ENCODE measurements at places on chromosomes 2 and 18.

GRCh38 chr18:25121442-25121841 is 230.5 kb downstream of the ZNF521 start:
- no peak for DNase-seq

DNA sequence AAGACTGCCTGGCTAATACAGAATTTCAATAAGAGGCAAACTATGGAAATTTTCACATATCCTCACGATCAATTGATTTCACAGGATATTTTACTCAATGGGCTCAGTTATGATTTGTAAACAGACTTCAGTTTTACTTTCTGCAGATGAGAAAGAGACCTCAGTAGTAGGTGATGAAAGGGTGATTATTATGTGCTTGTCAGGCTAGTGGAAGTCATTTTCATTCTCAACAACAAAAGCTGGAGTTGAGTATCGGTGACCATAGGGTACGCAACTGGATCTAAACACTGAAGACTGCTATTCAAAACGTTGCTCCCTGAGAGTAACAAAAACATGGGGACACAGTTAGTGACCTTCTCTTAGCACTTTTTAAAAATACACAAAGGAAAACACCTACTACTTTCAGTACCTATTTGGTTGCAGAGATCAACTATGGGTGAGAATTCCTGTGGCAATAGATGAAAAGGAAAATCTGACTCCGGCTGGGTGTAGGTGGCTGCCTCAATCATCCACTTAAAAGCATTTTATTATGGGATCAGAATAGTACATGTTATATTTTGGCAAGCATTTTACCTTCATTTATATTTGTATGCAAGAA is 126.2 kb upstream of the VRK2 start:
- no peak for DNase-seq

DNA sequence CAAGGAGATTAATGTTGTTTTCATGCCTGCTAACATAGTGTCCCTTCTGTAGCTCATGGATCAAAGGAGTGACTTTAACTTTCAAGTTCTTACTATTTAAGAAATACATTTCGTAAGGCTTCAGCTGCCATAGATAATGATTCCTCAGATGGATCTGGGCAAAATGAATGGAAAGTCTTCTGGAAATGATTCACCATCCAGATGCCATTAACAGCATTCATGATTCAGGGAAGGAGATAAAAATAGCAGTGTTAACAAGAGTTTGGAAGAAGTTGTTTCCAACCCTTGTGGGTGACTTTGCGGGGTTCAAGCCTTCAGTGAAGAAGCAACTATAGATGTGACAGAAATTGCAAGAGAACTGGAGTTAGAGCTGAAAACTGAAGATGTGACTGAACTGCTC is 17.0 kb downstream of the VRK2 start:
- DNase-seq: no peak

GRCh38 chr2:75415731-75416130 is 145.0 kb downstream of the EVA1A start:
- no peak for DNase-seq

GRCh38 chr18:2240311-2240705 is 331.0 kb downstream of the METTL4 start:
- DNase-seq: no peak

- no peak for DNase-seq
Measured at GRCh38 chr2:175792199-175792598, 209.9 kb downstream of the LNPK start.

- DNase-seq: no peak
Measured at GRCh38 chr18:45321520-45321919, 293.8 kb upstream of the SLC14A2 start.

GRCh38 chr2:236827997-236828396 is 257.7 kb upstream of the COPS8 start:
- DNase-seq: no peak

DNA sequence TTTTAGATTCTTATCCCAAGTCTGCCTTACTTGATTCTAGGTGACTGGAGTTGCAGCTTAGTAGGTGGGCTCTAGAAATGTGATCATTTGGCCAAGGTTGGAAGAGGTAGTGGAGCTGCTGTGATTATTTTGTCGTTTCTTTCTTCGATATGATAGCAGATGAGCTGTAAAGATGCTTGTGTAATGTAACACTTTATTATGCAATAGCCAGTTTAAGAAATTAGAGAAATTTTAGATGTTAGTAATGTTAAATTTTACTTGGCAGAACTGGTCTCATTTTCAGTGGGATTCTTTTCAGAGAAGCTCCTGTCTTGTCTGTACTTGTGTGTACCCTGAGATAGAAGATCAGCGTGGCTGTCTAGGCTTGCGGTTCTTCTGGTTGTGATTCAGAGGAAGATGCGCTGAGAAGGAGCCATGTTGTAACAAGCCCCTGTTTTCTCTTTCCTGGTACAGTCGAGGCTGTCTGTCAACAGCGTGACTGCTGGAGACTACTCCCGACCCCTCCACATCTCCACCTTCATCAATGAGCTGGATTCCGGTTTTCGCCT is 9.3 kb downstream of the TSN start:
- DNase-seq: no peak

GRCh38 chr2:174002679-174003078 is 37.5 kb upstream of the SP3 start:
- no peak for DNase-seq

- peak; percentile 61 for DNase-seq
Measured at GRCh38 chr2:32553829-32554432, 73.9 kb upstream of the TTC27 start.

GRCh38 chr2:53670331-53670730 is 97.3 kb upstream of the CHAC2 start:
- DNase-seq: no peak

GRCh38 chr18:8849696-8850095 is 144.3 kb downstream of the MTCL1 start:
- no peak for DNase-seq

DNA sequence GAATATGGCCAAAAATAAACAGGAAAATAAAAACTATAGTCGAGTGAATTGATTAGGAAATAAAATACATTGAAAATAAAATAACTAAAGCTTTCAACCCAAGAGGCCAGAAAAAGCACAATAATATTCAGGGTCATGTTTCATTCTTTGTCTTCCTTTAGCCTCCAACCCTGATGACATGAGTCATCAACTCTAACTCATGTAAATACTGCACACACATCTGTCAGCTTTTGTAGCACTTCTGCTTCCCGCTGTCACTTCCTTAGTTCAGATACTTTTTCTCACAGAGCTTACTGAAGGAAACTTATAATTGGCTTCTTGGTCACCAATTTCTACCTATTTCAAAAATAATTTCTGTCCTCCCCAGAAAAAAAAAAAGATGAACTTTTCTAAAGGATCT is 112.8 kb downstream of the UPP2 start:
- peak; percentile 30 for DNase-seq

- no peak for DNase-seq
Measured at GRCh38 chr18:48358868-48359267, 50.3 kb downstream of the ZBTB7C start.

DNA sequence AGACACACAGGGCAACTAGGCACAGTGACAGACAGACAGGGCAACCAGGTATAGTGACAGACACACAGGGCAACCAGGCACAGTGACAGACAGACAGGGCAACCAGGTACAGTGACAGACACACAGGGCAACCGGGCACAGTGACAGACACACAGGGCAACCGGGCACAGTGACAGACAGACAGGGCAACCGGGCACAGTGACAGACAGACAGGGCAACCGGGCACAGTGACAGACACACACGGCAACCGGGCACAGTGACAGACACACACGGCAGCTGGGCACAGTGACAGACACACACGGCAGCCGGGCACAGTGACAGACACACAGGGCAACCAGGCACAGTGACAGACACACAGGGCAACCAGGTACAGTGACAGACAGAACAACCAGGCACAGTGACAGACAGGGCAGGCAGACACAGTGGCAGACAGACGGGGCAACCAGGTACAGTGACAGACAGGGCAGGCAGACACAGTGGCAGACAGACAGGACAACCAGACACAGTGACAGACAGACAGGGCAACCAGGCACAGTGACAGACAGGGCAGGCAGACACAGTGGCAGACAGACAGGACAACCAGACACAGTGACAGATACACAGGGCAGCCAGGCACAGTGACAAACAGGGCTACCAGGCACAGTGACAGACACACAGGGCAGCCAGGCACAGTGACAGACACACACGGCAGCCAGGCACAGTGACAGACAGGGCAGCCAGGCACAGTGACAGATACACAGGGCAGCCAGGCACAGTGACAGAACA is 64.7 kb upstream of the RAB6C start:
- DNase-seq: no peak

GRCh38 chr2:47651296-47651695 is 131.6 kb upstream of the MSH6 start:
- DNase-seq: no peak

- no peak for DNase-seq
Measured at GRCh38 chr2:65863713-65864112, 431.3 kb upstream of the SPRED2 start.

- peak; percentile 80 for DNase-seq
Measured at GRCh38 chr2:96869822-96870625, at the start of gene SEMA4C. Gene SEMA4C (minus strand): TSS chr2:96870080. CDS start chr2:96867886, 2,194 bp downstream.

DNA sequence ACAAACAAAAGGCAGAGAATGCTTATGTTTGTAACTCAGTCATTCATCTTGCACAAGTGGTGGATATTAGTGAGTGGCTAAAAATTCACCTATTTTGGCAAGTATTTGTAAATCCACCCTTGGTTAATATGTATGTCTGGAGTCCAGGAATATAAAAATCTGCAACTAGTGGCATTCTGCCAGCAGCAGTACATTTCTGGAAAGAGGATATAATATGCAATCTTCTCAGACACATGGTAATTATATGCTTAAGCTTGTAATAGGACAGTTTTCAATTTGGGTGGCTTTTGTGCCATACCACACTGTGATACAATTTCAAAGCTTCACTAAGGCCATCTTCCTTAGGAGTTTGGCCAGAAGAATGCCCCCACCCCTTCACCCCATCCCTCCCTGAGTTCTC is 693.3 kb downstream of the MBD2 start:
- no peak for DNase-seq

GRCh38 chr2:170361090-170361936 is 183.4 kb downstream of the MYO3B start:
- peak; percentile 71 for DNase-seq

- DNase-seq: peak; percentile 51
Measured at GRCh38 chr2:168002021-168002553, 245.3 kb downstream of the STK39 start.

GRCh38 chr18:37452682-37453385 is 112.8 kb downstream of the CELF4 start:
- DNase-seq: peak; percentile 67

DNA sequence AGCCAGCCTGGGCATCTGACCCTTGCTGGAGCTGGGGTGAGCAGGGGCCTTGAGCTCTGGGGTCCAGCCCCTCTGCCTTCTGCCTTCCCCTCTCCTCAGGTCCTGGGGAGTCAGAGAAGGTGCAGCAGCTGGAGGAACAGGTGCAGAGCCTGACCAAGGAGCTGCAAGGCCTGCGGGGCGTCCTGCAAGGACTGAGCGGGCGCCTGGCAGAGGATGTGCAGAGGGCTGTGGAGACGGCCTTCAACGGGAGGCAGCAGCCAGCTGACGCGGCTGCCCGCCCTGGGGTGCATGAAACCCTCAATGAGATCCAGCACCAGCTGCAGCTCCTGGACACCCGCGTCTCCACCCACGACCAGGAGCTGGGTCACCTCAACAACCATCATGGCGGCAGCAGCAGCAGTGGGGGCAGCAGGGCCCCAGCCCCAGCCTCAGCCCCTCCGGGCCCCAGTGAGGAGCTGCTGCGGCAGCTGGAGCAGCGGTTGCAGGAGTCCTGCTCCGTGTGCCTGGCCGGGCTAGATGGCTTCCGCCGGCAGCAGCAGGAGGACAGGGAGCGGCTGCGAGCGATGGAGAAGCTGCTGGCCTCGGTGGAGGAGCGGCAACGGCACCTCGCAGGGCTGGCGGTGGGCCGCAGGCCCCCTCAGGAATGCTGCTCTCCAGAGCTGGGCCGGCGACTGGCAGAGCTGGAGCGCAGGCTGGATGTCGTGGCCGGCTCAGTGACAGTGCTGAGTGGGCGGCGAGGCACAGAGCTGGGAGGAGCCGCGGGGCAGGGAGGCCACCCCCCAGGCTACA is 3.8 kb downstream of the EMILIN1 start:
- no peak for DNase-seq

- no peak for DNase-seq
Measured at GRCh38 chr18:49632588-49632987, 70.7 kb downstream of the LIPG start.

DNA sequence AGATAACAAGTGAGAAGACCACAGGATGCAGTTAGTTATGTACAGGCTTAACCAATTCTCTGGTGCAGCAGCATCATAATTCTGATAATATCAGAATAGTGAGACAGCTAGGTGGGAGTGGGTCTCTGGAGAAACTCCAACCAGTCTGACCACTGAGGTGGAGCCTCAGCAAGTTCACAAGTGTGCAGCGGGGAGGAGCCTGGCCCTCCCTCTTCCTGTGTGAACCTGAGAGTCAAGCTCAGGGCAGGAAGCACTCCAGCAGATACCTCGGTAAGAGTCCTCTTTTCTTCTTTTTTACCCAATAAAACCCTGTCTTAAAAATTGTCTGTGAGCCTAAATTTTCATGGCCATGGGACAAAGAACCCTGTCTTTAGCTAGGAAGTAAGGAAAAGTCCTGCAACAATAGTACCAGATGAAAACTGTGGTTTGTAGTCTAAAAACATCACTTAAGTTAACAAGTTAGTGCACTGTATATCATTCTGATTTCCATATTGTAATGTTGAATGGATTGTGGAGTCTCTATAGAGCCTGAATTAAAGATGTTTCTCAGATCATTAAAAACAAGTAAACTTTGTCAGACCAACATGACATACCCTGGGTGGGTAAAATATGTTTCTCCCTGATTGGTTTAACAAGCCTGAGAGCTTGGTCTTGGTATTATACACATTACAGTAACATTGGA is 370.8 kb downstream of the TMEM182 start:
- DNase-seq: no peak

DNA sequence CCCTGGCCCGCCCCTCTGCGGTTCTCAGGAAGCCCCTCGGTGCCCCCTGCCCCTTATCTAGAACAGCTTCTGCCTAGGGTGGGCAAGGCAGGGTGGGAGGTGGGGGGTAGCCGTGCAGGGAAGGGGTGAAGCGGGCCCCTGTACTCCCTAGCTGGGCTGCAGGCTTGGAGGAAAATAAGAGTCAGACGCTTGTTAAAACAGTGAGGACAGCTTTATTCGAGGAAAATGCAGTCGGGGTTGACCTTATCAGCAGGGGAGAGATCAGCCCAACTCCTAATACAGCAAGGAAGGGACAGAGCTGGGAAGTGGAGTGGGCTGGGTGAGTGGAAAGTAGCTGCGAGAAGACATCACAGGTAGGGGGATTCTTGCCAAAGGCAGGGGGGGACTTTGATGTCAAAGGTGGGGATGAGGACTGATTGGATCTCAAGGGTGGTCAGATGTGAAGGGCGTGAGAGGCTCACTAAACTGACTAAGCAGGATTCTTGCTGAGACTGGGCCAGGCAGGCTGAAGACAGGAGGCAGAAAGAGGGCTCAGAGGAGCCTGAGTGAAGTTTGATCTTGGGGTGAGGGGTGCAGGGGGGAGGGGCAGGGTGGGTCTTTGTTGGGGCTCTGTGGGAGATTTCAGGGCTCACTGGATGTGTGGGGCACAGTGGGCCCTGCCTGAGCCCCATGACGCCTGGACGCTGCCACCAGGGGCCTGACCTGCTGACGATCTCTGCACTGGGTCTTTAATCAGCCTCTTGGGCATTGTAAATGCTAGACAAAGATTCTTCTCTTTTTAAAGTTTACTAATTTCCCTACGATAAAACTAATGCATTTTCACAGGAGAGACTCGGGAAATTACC is 29.9 kb downstream of the HPCAL1 start:
- no peak for DNase-seq

Measured in astrocyte of the hippocampus (primary cell).